Glutamatergic neuron (in vitro differentiated cells): ENCODE measurements at places on chromosomes 6 and 20.
A peak's percentile ranks its signal among the peaks of the same experiment; 100 is the strongest.

GRCh38 chr6:5657684-5658430 is 348.9 kb downstream of the NRN1 start:
- no peak for DNase-seq
- H3K27me3 ChIP-seq = no peaks in the 10 kb centered on the region

GRCh38 chr20:35215066-35215956 is 11.2 kb upstream of the MMP24 start:
- no peaks in the 10 kb centered on the region for H3K27me3 ChIP-seq
- no peaks in the 10 kb centered on the region for H3K4me1 ChIP-seq
- no peak overlapping the region for H3K27ac ChIP-seq
- no peak overlapping the region for H3K4me3 ChIP-seq
- H3K36me3 ChIP-seq = no peaks in the 10 kb centered on the region
- no peak for DNase-seq

GRCh38 chr6:35327349-35328027 is 14.9 kb upstream of the PPARD start:
- no peaks in the 10 kb centered on the region for H3K36me3 ChIP-seq
- no peak overlapping the region for H3K4me3 ChIP-seq
- H3K4me1 ChIP-seq = peaks cover 2% of the 10 kb centered on the region
- peaks cover 3% of the 10 kb centered on the region for H3K27me3 ChIP-seq
- peak; percentile 68 for DNase-seq

DNA sequence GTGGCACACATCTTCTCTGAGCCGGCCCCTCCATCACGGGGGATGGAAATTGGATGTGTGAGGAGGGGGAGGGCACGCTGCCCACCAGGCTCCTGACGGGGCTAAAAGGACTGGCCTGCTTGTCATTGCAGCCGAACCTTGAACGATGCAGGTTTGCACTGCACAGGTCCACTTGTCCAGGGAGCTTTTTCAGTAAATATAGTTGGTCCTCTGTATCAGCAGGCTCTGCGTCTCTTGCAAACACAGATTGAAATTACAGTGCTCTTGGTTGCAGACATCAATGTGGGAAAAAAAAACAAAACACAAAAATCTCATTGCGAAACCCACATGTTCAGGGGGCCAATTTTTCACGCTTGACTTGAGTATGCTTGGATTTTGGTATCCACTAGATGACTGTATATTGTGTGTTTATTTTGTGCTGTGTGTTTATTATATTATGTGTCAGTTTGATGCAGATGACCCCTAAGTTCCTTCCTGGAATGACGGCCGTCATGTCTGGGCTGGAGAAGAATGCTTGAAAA is 29.2 kb downstream of the ERMARD start:
- H3K36me3 ChIP-seq = peaks cover 19% of the 10 kb centered on the region
- H3K27me3 ChIP-seq = no peaks in the 10 kb centered on the region
- H3K27ac ChIP-seq = no peak overlapping the region
- DNase-seq = no peak

DNA sequence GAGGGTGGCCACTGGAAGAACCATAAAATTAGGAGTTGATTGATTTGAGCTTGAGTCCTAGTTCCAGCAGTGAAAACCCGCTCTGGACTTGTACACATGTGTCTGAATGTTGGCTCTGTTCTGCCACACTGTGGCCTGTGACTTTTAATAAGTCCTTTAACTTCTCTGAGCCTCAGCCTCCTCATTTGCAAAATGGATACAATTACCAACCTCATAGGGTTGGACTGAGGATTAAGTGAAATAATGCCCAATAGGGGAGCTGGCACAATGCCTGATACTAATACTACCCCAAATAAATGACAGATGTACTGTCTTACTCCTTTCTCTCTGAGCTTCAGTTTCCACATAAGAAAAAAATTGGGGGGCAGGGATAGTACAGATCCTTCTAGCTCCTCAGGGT is 92.6 kb upstream of the RIPOR2 start:
- DNase-seq = no peak
- peaks cover 3% of the 10 kb centered on the region for H3K27me3 ChIP-seq
- no peak overlapping the region for H3K27ac ChIP-seq
- H3K36me3 ChIP-seq = no peaks in the 10 kb centered on the region
- no peak overlapping the region for H3K4me3 ChIP-seq

DNA sequence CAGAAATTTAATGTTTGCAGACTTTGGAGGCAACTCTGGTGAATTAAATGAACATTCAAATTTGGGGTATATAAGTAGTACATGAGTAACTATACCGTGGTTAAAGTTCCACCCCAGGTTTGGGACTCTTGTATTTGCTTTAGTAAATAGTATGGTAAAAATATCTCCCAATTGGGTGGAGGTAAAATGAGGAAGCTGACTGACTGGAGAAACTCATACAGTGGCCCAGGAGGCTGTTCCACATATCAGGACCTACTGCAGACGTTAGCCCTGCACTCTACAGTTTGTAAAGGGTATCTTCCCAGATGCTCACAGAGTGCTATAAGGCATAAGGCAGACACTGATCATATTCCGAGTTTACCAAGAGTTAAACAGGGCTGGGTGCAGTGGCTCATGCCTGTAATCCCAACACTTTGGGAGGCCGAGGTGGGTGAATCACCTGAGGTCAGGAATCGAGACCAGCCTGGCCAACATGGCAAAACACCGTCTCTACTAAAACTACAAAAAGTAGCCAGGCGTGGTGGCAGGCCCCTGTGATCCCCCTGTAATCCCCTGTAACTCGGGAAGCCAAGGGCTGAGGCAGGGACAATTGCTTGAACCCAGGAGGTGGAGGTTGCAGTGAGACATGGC is 53.7 kb downstream of the CPXM1 start:
- no peak overlapping the region for H3K4me3 ChIP-seq
- H3K4me1 ChIP-seq = no peaks in the 10 kb centered on the region
- no peaks in the 10 kb centered on the region for H3K36me3 ChIP-seq
- peaks cover 27% of the 10 kb centered on the region for H3K27me3 ChIP-seq
- no peak for DNase-seq
- H3K27ac ChIP-seq = no peak overlapping the region

GRCh38 chr6:105568142-105568541 is 165.3 kb upstream of the PREP start:
- no peaks in the 10 kb centered on the region for H3K36me3 ChIP-seq
- H3K4me1 ChIP-seq = no peaks in the 10 kb centered on the region
- no peak for DNase-seq
- H3K4me3 ChIP-seq = no peak overlapping the region

DNA sequence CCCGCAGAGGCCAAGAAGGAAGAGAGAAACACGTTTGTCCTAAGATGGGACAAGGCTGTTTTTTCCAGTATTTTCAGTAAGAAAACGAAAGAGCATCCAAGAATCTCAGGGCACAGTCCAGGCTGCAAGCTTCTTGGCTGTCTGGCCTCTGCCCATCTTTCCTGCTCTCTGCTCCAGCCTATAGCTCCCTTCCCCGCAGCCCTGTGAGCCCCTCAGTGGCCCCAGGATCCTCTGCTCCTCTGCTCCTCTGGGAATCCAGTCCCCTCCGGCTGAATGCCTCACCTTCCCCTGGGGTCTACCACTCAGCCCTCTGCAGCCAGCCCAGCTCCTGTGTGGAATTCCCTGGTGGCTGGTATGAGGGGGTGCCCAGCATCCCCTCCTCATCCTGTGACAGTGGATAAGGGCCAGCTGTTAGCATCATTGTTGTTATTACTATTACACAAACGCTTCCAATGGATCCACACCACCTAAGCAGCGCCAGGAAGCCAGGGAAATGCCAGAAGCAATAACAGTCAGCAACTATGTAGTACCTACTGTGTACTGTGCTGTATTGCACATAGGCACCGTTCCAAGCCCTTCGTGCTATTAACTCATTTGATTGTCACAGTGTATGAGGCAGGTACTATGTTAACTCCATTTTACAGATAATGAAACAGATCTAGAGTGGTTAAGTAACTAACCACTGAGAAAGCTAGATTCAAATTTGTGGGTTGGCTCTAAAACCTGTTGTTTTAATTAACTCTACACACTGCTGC is 60.3 kb upstream of the PTPN1 start:
- H3K4me3 ChIP-seq = no peak overlapping the region
- no peak overlapping the region for H3K27ac ChIP-seq
- H3K27me3 ChIP-seq = peaks cover 3% of the 10 kb centered on the region
- no peak for DNase-seq
- no peaks in the 10 kb centered on the region for H3K36me3 ChIP-seq
- no peaks in the 10 kb centered on the region for H3K4me1 ChIP-seq

GRCh38 chr20:51389543-51390264 is 152.8 kb downstream of the NFATC2 start:
- no peak overlapping the region for H3K4me3 ChIP-seq
- H3K36me3 ChIP-seq = no peaks in the 10 kb centered on the region
- peaks cover 5% of the 10 kb centered on the region for H3K27me3 ChIP-seq
- no peak for DNase-seq

- no peak overlapping the region for H3K4me3 ChIP-seq
- peaks cover 2% of the 10 kb centered on the region for H3K27me3 ChIP-seq
- H3K4me1 ChIP-seq = peaks cover 41% of the 10 kb centered on the region
- no peak for DNase-seq
Measured at GRCh38 chr6:15303162-15303919, 57.5 kb downstream of the JARID2 start.

DNA sequence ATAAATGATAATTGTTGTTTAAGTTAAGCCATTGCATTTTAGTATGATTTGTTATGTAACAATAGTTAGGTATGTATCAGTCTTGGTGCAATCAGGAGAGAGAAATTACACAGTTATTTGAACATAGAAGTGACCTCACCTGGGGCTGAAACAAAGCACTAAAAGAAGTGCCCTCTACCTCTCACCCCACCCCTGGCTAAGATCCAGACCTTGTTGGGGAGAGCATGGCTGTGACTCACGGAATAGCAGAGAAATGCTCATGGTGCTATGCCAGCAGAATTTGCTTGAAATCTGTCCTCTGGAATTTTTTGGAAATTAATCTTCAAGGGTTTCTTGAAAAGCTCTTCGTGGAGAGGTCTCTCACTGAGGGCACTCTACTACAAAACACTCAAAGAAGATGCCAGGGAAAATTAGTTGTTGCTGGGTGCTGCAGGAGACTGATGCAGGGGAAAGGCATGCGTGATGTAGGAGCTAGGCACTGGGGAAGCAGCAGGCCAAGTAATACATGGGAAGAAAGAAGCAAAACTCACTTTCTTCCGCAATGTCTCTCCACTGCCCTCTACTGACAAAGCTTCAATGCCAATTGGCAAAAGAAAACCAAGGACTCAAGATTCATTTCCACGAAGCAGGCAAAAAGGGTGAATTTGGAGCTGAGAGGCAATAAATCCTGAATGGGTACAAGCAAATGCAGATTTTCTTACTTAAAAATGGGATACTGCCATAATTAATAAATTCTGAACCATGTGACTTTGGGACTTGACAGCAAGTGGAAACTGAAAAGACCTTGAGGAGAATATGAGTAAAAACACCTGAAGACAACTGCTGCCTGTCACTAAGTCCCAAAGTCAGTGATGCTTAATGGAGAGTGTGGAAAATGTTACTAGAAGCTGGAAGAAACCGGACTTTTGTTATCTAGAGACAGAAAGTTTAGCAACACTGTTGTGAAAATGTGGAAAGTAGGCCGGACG is 136.3 kb upstream of the ZNF184 start:
- H3K4me1 ChIP-seq = no peaks in the 10 kb centered on the region
- no peak overlapping the region for H3K27ac ChIP-seq
- DNase-seq = no peak
- H3K36me3 ChIP-seq = no peaks in the 10 kb centered on the region
- no peak overlapping the region for H3K4me3 ChIP-seq

DNA sequence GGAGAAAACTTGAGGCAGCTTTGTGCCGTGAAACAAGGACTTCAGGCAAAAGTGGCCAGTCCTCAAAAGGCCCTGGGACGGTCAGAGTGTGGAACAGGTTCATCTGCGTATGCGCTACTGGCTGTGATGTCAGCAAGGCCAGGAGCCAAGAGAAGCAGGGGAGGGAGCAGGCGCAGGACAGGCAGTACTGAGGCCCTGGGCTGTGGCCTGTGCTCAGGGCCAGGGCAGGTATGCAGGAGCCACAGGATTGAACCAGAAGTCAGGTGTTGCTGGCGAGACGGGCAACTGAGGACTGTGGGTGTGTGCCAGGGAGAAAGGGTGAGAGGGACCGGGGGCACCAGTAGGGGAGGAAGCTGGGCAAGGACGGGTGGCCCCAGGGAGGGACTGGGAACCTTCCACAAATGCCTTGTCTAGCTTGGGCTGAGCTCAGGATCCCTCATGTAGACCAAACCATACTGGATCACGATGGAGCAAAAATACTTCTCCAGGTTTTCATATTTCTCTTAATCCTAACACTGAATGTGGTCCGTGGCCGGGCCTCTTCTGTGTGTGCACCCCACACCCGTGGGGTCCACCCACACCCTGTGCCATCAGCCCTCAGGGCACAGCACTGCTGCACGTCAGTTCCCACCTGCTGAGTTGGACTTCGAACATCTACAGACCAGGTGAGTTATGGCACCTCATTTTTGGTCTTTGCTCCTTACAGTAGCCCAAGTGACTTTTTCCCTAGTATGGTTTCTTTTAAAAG is 46.9 kb downstream of the GINS1 start:
- H3K27me3 ChIP-seq = peaks cover 4% of the 10 kb centered on the region
- peaks cover 13% of the 10 kb centered on the region for H3K36me3 ChIP-seq
- H3K27ac ChIP-seq = peak overlapping the region; percentile 82
- no peak overlapping the region for H3K4me3 ChIP-seq
- DNase-seq = no peak
- H3K4me1 ChIP-seq = no peaks in the 10 kb centered on the region

- H3K27me3 ChIP-seq = peaks cover 2% of the 10 kb centered on the region
- H3K27ac ChIP-seq = peak overlapping the region; percentile 23
- H3K4me3 ChIP-seq = no peak overlapping the region
- DNase-seq = no peak
Measured at GRCh38 chr6:123417535-123417934, 219.2 kb downstream of the TRDN start.

GRCh38 chr20:23063581-23063980 is 14.1 kb upstream of the THBD start:
- H3K27me3 ChIP-seq = peaks cover 2% of the 10 kb centered on the region
- H3K27ac ChIP-seq = no peak overlapping the region
- H3K4me3 ChIP-seq = no peak overlapping the region
- peaks cover 4% of the 10 kb centered on the region for H3K4me1 ChIP-seq

GRCh38 chr6:154267508-154268106 is 89.0 kb downstream of the IPCEF1 start:
- H3K4me1 ChIP-seq = no peaks in the 10 kb centered on the region
- peaks cover 5% of the 10 kb centered on the region for H3K27me3 ChIP-seq
- no peak overlapping the region for H3K27ac ChIP-seq
- H3K4me3 ChIP-seq = no peak overlapping the region
- no peak for DNase-seq

- no peaks in the 10 kb centered on the region for H3K4me1 ChIP-seq
- H3K4me3 ChIP-seq = no peak overlapping the region
- H3K27me3 ChIP-seq = no peaks in the 10 kb centered on the region
- no peak overlapping the region for H3K27ac ChIP-seq
- no peak for DNase-seq
- no peaks in the 10 kb centered on the region for H3K36me3 ChIP-seq
Measured at GRCh38 chr6:2378891-2379652, 133.7 kb upstream of the GMDS start.

DNA sequence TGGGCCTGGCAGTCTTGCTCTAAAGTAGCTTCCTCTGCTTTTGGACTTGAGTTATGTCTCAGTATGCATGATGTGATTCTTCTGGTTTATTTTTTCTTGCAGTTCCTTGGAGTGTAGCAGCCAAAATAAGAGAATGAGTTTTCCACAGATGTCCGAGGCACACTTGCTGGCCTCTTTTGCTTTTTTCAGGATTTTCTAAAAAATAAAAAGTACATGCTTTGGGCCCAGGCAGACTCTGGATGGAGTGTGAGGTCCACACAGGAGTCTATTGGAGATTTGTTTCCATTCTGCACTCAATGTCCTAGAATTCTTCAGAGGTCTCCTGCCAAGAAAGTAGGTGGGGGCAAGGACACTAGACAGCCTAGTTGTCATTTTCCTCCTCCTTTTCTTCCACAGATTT is 477.6 kb downstream of the EPM2A start:
- H3K27ac ChIP-seq = no peak overlapping the region
- H3K4me3 ChIP-seq = no peak overlapping the region
- H3K4me1 ChIP-seq = peaks cover 2% of the 10 kb centered on the region
